ENCODE measurements at places on chromosomes 6 and 20.

GRCh38 chr20:25178563-25179438 is 16.7 kb upstream of the ENTPD6 start:
- DNase-seq = no peak

GRCh38 chr20:21498635-21499034 is 15.2 kb downstream of the NKX2-2 start:
- DNase-seq = no peak

GRCh38 chr6:20876036-20876435 is 341.8 kb downstream of the CDKAL1 start:
- DNase-seq = no peak

- no peak for DNase-seq
Observed at GRCh38 chr6:158666628-158667359, 16.9 kb downstream of the SYTL3 start.

- no peak for DNase-seq
Observed at GRCh38 chr20:41671143-41671542, 53.0 kb upstream of the CHD6 start.

- DNase-seq = no peak
Observed at GRCh38 chr6:6881438-6882225, 226.1 kb upstream of the RREB1 start.

DNA sequence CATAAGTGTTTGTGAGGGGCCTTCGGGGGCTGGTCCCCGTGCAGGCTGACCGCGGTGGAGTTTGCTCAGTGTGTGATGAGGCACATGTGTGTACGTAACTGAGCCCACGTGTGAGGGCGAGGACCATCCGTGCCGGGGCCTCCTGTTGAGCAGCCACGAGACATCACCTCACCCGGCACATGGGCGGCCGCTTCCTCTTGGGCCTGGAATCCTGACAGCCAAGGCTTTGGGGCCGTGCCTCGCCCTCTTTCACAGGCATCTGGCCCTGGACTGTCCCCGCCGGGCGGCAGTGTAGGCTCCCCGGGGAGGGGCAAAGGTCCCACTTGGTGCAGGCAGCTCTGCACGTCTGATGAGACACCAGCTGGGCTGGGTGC is 202.3 kb downstream of the DLL1 start:
- DNase-seq = no peak

- no peak for DNase-seq
Observed at GRCh38 chr20:47577314-47577713, 75.6 kb downstream of the NCOA3 start.

- DNase-seq = no peak
Observed at GRCh38 chr6:22362361-22362760, 65.5 kb upstream of the PRL start.

- no peak for DNase-seq
Observed at GRCh38 chr20:17530716-17531664, at the start of gene BFSP1. Gene BFSP1 (minus strand): TSS chr20:17531379. CDS start chr20:17531329, 50 bp downstream.

- DNase-seq = no peak
Observed at GRCh38 chr6:127343809-127344659, 625 bp upstream of the ECHDC1 start.

Data from cortex of kidney (tissue), 1 donor.